ENCODE measurements at places on chromosomes 4 and X. TPM values are rescaled to one million over a fixed set of nuclear protein-coding genes. Genes with fewer than 3 reads are reported as not detected.
A peak's percentile ranks its signal among the peaks of the same experiment; 100 is the strongest.

DNA sequence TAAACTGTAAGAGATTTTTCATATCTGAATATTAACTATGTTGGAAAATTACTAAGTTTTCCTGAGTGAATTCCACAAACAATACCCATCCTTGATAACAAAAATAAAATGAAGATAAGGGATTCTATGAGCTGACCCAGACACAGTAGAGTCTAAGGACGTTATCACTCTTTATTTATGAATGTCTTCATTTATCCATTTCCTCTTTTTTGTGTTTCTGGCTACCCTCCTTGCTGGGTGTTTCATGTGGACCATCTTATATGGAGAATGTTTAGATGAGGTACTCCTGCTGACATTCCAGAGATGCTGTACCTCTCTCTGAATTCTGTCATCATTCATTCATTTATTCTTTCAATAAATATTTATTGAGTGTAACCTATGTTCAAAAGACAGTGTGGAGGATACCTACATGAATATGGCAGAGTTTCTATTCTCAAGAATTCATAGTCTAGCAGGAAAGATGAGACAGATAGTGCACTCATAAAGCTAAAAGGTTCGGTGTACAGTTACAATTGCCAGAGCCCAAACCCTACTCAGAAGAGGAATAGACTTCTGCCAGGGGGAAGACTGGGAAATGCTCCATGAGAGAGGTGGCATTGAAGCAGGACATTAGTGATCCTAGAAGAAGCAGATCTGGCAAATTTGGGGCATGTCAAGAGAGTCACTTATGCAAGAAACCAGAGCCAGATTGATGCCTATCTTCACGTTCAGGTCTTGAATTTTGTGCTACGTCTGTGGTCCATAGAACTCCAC lies 195.8 kb downstream of the MAML3 start:
- no peak for DNase-seq

- DNase-seq = peak; percentile 21
Measured at GRCh38 chr4:176186067-176186466, 9.3 kb downstream of the SPATA4 start.

DNA sequence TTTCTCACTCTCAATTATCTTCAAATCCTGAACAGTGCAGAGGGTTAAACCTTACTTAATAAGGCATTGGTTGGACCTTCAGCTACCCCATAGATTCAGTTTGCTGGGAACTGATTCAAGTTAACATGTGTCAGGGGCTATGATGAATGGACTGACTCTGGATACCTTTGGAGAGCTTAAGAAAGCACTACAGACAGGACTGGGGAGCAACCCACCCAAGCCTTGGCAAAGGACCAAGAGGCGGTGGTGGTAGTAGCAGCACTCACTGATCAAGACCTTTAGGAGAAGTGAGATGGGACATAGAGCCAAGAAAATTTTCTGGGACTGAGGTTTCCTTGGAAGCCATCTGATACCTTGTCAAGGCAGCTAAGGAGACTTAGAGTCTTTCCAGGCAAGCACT lies 43.0 kb upstream of the TAPT1 start:
- no peak for DNase-seq

DNA sequence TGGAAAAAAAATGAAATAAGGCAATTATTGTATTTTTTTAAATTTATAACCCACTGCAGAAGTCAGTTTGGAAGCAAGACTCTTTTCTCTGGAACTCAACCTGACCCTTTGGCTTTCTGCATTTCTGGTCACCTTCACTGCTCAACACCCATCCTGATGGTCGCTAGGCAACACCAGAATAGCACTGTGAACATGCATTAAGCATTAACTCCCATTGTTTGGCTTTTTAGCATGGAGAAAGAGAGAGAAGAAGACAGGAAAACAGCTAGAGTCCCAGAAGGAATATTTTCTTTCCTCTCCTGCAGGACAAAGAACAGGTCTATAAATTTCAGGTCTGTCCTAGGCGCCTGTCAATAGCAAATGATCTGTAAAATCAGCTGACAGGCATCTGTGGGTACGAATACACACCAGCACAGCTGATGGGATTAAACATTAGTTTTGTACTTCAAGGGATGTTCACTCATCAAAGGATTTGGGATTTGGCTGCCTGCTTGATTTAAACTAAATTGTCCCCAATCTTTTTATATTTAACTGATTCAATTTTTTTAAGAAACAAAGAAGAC lies 137.2 kb upstream of the ETNPPL start:
- no peak for DNase-seq

GRCh38 chr4:173506597-173507211 lies 23.3 kb downstream of the HAND2 start:
- no peak for DNase-seq

- peak; percentile 42 for DNase-seq
Measured at GRCh38 chrX:103157496-103158316, 57.2 kb upstream of the BEX4 start.

GRCh38 chrX:38205039-38205438 lies 15.6 kb downstream of the SRPX start:
- no peak for DNase-seq

DNA sequence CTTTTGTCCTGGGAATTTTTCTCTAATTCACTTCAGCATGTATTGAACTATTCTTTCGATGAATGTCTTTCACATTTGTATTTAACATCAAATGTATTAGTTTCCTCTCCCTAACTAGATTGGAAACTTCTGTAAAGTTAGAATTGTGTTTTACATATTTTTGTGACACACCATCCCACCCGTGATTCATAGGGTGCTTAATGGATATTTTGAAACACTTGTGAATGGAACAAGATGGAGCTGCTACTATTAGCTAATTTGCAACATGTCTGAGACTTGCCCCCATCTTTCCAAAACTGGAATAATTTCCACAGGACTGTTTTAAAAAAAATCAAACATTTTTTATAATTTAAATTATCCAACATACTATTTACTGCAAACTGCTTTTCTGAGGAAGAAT lies 30.2 kb upstream of the GNPDA2 start:
- DNase-seq = peak; percentile 22

GRCh38 chr4:153004081-153004850 lies 68.1 kb downstream of the FHDC1 start:
- DNase-seq = no peak

GRCh38 chrX:9318213-9318612 lies 146.6 kb upstream of the TBL1X start:
- no peak for DNase-seq

DNA sequence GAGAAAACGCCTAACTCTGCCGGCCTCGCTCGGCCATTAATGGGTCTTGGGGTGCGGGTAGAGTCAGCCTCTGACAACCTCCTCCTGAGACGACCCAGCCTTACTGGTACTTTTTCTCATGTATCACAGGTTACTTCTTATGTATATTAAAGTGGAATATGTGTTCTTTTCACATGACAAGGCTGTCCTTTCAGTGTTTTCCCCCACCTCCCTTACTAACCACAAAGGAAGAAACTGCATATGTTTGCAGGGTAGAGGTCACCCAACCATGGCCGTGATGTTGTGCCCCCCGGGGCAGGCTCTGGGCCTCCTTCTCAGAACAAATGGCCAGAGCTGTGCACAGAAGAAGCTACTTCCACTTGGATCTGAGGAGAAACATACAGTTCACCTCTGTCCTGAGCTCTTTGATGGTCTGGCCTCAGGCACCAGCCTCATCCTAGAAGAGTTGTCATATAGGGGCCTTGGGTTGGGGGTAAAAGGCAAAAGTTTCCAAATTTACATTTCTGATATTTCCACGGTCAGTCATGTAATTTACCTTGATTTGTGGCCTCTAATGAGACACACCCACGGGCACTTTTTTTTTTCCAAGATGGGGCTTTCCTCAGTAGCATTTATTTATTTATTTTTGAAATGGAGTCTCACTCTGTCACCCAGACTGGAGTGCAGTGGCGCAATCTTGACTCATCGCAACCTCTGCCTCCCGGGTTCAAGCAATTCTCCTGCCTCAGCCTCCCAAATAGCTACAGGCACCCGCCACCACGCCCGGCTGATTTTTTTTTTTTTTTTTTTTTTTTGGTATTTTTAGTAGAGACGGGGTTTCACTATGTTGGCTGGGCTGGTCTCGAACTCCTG lies 1.9 kb downstream of the SOWAHD start:
- no peak for DNase-seq

DNA sequence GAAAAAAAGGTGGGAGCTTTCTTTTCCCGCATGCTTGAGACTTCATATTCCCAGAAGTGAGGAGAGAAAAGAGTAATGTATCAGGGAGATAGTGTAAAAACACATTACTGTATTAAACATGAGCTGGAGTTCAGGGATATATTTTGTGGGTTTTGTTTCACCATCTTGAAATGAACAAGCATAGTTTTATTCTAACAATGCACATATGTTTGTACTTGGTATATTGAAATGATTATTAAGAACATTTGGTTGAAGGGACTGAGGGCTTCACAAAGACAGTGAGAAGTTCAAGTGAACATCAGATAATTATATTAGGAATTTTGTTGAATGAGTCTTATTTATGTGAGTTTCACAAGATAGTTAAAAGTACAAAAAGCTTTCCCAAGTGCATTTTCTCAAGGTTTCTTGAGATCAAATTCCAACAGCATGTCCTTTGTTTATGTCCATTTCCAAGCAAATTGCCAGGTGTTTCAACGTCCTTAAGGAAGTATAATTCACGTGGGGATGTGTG lies 368.8 kb downstream of the ANKRD50 start:
- DNase-seq = no peak

Gene TLR1
- 0.13 TPM for total RNA-seq

Gene FRMD7
- not detected for total RNA-seq

Gene OCIAD1
- total RNA-seq = 97.1 TPM

Gene LAMTOR3
- total RNA-seq = 64.2 TPM

Gene SNX25
- total RNA-seq = 18.4 TPM

Gene CSAG2
- not detected for total RNA-seq
